ENCODE measurements at places on chromosomes 5 and 9.

DNA sequence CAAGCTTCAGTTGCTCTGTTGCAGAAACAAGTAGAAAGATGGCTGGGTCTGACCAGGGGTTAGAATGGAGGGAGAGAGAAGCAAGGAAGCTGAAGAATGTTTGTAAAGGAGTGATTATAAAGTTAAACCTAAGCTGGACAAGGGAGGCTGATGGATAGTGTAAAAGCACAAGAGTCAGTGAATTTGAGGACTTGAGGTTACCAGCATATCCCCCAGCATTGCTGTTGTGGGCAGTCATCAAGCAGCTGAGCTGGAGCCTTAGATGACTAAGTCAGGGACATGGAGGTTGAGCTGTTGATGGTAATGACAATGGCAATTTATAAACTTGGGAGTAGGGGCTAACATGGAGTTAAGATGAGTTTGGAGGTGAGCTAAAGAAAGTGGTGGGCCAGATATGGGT is 131.5 kb downstream of the ERCC6L2 start:
- no peak for DNase-seq

DNA sequence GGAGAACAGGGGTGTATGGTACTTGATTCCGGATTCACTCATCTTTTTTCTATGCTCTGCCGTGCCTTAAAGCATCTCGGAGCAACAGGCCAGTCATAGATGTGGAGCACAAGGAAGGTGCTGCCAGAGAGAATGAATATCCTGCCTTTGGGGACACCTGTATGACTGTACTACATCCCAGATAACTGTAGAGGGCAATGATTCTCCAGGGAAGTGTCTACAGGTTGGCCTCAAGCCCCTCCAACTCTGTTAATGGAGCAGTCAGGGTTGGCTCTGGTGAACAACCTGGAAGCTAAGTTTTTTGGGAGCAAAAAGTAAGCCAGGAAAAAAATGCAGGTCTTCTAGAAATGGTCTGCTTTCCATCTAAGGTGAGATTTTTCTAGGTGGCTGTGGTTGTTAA is 71.0 kb downstream of the NREP start:
- no peak for DNase-seq

DNA sequence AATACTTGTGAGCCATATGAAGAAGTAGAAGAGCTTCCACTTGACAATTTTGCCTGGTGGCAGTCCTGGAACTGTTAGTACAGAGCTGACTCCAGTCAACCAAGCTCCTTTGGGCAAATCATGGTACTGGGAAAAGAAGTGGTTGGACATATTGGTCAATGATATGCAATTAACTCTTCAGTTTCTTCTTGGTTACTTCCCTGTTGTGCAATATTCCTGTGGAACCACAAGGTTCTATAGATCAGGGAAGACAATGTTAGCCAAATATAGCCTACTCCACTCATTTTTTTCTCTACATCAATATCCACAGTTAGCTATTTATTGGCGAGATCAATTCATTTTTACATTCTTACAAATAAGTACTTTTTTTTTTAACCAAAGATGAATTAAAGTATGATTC is 14.4 kb upstream of the GDA start:
- DNase-seq, result no peak

DNA sequence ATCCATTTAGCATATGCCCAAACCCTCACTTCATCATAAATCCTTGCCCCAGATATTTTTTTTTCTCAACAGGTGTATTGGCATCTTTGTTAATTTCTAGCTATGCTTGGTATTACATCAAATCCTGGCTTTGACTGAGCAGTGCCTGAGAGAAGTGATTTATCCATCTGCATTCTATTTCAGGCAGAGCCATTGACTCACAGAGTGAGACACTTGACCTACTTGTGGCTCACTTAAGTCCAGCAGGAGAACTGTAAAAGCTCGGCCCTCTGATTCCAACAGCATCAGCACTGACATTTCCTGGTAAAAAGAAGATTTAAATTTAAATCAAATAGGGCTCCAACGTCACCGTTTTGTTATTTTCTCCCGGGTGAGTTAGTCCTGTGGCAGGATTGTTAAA is 93.4 kb downstream of the PLK2 start:
- DNase-seq, result no peak

DNA sequence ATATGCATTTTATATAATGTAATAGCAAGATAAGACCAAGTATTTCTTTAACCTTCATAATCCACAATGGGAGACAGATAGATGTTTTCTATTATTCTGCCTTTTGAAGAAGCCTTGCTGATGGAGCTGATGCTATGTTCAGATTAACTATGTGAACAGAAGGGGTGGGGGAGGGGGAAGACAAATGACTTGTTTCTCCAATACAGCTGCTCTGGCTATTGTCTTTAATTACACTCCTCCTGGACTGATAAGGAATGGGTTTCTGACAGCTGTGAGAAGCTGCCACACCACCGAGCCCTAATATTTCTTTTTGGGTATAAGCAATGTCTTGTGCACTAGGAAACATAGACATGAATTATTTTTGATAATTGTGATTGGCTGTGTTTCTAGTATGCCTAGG is 62.0 kb downstream of the CAVIN4 start:
- DNase-seq, result no peak

DNA sequence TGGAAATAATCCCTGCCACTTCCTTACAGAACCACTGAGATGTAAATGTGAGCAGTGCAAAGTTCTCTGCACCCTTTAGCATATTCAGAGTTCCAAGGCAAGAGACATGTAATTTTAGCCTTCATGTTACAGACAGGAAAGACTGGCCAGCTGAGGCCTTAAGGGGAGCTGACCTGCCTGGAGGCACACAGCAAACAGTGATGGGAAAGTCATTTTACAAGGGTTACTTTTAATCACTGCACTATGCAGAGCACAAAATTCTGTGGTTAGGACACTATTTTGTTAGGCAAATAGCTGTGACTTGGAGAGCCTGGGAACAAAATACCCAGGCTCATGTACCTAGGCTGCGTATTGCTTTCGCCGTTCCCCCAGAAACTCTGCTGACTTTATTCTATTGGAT is 30.2 kb upstream of the TNIP1 start:
- no peak for DNase-seq

DNA sequence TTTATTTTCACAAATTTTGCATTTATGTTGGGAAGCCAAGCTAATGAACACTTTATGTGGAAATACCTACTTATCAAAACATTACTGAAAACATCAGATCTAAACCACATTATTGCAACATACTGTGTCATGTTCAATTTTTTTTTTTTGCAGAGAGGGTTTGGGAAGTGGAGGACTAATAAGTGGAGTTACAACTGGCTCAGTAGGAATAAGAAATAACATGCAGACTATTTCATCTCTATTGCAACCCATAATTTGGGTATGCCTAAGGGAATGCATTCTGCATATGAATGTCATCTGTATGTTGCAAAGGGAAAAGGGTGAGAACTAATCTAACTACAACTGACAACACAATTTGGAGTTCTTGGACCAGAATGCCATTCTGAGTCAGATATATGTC is 41.8 kb downstream of the APC start:
- peak; percentile 20 for DNase-seq

- peak; percentile 57 for DNase-seq
These were observed 236.1 kb downstream of the ASTN2 start for GRCh38 chr9:117178596-117179375.

- no peak for DNase-seq
These were observed 204.1 kb downstream of the ELAVL2 start for GRCh38 chr9:23621924-23622323.

DNA sequence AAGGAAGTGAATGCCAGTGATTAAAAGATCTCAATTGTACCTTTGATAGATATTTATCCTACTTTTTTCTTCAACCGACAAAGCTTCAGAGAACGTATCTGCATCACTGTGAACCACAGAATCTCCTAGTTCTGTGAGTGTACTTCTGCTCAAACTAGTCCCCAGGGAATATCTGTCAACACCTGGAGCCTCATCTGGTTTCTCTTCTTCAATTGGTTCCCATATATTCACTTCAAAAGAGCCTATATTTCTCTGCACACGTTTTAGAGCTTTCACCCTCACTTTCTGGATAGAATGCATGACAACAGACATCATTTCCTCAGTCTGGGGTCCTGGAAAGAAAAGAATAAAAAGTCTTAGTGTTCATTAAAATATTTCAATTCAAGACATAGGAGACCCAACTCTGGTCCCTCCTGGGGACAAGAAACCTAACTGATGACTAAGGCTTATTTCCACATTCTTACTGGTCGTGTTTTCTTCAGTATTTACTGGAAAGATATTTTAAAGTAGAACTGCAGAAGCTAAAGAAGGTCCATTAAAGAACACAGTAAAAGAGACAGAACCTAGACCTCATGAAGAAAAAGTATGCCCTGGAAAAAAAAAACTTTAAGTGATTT is 64.3 kb downstream of the CPLANE1 start:
- no peak for DNase-seq

GRCh38 chr5:99088309-99088708 is 159.5 kb upstream of the CHD1 start:
- DNase-seq, result no peak

DNA sequence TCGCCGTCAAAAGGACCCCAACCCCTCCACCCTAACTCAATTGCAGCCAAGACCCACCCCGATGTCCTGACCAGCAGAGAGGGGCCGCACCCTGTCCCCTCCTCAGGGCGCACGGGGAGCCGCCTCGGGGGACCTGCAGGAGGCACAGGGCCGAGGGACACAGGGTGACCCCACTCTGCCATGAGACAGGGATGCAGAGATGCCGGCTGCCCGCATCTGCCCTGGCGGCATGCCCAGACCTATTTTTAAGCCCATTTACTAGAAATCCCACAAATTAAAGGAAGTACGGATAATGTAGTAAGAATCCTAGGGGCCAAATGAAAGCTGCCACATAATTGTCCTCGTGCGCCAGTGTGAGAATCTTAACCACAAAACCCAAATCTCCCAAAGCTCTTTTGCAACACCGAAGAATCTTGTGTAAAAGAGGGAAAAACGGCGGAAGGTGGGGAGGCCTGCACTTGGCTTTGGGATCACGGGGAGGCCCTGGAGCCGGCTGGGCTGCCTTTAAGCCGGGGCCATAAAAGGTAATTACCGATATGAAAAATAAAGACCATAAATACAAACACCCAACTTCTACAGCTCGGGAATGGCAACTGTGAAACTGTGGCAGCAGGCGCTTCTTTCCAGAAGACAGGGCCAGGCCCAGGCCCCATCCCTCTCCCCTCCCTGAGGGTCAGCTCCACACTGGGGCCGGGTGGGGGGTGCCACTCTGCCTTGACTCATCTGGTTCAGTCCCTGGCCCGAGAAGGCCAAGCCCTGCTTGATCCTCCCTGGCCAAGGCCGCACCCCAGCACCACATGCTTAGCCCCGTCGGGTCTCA is 35.0 kb downstream of the NACC2 start:
- DNase-seq, result peak; percentile 70

GRCh38 chr5:102823441-102823874 is 68.4 kb downstream of the PAM start:
- no peak for DNase-seq

DNA sequence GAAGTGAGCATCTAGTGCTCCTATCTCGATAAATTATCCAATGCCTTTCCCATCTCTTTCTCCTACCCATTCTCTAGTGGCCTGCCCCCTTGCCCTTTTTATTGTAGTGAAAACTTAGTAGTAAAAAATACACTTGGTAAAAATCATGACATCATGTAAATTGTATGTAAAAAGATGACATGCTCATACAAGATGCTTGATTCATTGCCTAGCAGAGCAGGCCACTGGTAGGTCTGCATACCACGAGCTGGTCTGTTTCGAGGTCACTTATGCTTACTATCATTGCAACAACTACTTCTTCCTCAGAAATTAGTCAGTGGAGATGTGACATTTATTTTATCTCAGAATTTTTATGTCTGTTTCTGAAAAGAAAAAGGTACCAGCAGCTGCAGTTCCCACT is 177.3 kb downstream of the C9orf152 start:
- no peak for DNase-seq

DNA sequence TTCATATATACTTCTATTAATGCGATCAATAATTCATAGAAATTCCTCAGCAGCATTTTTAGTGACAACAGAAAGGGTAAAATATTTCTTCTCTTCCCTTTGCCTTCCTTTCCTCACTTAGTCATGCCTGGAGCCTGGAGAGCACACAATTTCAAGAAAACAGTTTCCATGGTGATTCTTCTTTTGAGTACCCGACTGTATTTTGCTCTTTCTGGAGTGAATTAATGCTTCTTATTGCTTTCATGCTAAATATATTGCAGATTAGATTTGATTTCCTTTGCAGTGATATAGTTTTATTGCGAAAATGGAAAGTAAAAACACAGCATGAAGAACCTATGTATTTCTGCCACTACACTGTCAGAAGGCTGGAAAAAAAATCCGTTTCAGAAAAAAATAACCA is 153.5 kb downstream of the PPP2R2B start:
- DNase-seq, result no peak

DNA sequence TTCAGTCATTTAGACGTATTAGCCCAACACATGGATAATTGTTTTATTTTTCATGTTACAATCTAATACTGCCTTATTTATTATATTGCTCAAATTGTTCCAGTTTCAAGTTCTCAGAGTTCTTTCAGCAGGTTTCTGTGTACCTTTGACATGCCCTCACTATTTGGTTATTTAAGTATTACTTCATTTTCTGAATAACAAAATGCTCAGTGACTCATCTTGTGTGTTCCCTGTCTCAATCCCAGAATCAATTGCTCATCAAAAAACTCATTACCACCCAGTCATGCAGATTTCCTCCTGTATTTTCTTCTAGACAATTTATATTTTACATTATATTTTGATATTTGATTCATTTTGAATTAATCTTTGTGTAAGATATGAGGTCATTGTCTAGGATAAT is 562.6 kb downstream of the ANXA1 start:
- no peak for DNase-seq

- peak; percentile 18 for DNase-seq
These were observed at the start of gene C5orf52 for GRCh38 chr5:157670662-157671591. Gene C5orf52, plus strand, starts transcription at chr5:157671533. Its CDS starts 82 bp downstream, at chr5:157671615.

- DNase-seq, result no peak
These were observed 238.3 kb downstream of the MEF2C start for GRCh38 chr5:88644676-88645075.

- no peak for DNase-seq
These were observed at the start of gene AFF4 for GRCh38 chr5:132963171-132964104. Gene AFF4, minus strand, starts transcription at chr5:132963634. Its CDS starts 26,445 bp downstream, at chr5:132937189.

- DNase-seq, result no peak
These were observed 54.5 kb upstream of the NUDT12 start for GRCh38 chr5:103617090-103617489.

GRCh38 chr5:56455417-56455816 is 222.3 kb upstream of the ANKRD55 start:
- DNase-seq, result no peak

DNA sequence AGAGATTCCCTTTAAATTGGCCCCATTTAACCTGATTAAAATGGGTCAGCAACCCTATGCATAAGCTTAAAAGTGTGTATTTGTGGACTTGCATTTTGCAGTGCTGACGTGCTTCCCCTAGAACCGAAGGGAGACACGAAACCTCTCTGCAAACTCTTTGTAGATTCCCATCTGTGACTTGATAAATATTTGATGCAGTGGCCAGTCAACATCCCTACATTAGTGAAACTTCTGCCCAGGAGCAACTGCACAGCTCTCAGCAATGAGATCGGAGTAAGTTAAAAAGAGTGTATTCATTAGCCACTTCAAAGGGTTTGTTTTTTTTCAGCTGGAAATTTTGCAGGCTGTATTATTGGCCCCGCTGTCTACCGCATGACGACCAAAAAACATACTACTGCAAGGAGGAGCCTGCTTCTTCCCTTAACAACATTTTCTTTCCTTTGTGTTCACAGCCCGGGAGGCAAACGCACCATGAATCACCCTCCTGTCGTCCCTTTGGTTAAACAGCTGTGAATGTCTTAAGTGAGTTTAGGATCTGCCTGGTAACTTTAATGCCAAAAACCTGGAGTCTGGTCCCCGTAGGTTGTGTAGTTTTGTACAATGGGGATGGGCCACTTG is 38.0 kb upstream of the TCERG1 start:
- DNase-seq, result no peak

- no peak for DNase-seq
These were observed 116.1 kb downstream of the MSX2 start for GRCh38 chr5:174840435-174840834.

All from SK-N-MC (cell line).